ENCODE measurements at places on chromosomes 5 and 9. TPM values are rescaled to one million over a fixed set of nuclear protein-coding genes. Genes with fewer than 3 reads are reported as not detected.

DNA sequence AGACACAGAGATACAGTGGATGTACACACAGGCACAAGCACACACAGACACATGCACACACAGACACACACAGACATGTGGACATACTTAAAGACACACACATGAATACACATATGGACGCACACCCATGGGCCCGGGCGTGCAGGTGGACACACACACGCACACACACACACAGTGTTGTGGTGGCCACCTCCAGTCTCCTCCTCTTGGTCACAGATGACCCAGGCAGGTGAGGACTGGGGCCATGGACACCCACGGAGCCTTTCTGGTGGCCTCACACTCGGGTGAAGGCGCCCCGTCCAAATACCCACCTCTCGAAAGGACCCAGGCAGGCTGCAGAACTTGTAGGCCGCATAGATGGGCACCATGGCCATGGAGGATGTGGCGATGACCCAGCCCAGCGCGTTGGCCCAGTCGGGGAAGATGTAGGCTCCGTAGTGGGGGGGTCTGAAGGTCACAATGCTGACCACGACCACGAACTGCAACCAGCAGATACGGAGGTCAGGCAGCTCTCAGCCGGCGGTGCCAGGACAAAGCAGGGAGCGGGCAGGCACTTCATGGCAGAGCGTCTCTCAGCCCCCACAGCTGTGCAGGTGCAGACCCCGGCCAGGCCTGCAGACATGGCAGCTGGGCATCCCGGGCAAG is 42.5 kb downstream of the SLC6A3 start:
- no peak for DNase-seq

- DNase-seq: no peak
These were observed 35.6 kb downstream of the ADRA1B start for GRCh38 chr5:159951834-159952233.

GRCh38 chr5:64308135-64308534 is 142.5 kb downstream of the RNF180 start:
- no peak for DNase-seq

DNA sequence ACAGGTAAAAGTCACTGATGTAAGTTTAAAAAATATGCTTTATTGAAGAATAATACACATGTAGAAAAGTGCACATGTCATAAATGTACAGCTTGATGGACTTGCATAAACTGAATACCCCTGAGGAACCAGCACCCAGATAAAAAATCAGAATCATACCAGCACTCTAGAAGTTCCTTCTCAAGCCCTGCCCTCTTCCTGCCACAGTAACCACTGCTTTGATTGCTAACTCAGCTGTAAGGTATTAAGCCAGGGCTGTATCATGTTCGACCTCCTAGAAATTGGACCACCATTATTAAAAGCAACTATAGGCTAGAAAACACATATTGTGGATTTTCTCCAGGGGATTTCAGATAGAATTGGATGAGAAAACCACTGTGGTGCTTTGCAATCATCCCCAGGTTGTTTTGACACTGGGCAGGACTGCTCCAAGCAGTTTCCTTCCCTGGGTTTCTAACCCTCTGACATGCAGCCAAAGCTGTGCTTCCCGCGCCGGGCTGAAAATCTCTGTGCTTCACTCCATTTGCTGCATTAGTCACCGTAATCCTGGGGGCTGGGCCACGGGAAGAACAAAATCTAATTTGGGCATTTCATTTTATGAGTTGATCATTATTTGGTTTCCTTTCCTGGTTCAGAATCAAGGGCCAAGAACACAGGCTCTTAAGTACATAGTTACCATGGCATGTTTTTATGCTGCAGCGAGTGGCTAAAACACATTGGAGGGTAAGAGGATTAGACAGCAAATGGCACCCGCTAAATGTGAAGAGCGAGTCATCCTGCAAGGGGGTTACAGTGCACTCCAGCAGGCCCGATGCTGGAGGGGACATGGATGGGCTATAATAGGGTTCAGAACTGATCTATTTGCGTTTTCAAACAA is 139.4 kb upstream of the IL12B start:
- DNase-seq: no peak

DNA sequence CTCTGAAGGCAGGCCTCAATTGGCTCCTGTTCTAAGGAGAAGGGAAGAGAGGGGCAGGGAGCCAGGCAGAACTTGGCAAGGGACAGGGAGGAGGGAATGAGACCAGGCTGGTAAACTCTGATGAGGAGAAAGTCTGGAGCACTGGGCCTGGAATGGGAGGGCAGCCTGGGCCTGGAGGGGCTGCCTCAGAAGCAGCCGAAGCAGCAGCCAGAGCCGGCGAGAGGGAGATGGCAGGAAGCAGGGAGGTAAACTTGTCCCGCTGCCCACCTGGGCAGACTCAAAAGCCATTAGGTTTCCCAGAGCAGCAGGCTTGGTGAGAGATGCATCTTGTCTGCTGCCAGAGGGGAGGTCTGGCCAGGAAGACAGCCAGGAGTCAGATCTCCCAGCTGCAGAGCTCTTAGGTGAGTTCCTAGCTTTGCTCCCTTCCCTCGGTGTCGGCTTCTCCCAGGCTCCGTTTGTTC is 37.0 kb upstream of the CRB2 start:
- no peak for DNase-seq

GRCh38 chr5:16461026-16461425 is 4.6 kb downstream of the ZNF622 start:
- DNase-seq: peak; percentile 76

DNA sequence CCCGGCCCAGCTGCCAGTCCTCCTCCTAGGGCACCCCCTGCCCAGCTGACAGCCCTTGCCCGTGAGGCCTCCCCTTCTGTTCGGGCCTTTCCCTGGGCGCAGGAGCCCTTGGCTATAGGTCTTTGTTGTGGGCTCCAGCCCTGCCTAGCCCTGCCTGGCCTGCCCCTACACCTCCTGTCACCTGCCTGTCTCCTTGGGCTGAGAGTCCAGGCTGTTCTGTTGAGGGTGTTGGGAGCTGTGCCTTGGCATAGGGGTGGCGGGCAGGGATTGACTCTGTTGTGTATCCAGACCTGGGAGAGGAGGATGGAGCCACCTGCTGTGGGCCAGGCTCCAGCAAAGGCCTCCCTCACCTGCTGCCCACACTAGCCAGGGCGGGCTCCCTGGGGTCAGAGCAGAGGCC is 11.6 kb downstream of the FCN2 start:
- no peak for DNase-seq

- no peak for DNase-seq
These were observed 304.1 kb downstream of the MAT2B start for GRCh38 chr5:163809473-163809872.

DNA sequence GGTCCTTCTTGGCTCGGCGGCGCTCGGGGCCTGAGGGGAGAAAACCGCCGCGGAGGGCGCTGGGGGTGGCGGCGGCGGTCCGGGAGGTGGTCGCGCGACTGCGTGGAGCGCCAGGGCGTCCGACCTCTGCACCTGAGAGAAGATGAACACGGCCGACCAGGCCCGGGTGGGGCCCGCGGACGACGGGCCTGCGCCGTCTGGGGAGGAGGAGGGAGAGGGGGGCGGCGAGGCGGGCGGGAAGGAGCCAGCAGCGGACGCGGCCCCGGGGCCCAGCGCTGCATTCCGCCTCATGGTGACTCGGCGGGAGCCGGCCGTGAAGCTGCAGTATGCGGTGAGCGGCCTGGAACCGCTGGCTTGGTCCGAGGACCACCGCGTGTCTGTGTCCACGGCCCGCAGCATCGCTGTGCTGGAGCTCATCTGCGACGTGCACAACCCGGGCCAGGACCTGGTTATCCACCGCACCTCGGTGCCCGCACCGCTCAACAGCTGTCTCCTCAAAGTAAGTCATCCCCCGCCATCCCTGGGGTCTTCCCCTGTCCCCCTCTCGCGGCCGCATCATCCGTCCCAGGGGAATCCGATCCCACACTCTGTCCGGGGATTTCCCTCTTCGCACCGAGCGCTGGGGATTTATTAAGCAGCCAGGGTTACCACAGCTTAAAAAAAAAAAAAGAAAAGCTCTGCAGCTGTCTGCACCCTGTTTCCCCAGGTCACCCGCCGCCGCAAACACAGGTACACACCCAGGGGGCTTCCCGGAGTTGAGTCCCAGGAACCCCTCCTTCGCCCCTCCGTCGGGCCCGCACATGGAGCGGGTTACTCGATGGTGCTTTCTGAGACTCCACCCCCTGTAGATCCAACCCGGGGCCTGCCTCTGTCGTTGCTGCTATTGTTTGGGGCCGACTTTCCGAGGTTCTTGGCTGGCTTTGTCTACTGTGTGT is at the start of gene GTF3C4:
TSS of gene GTF3C4 (plus strand) at position 8 of the 935 bp plus-strand sequence. CDS start at position 143, 135 bp downstream.
- DNase-seq: no peak

GRCh38 chr5:120304663-120305062 is 159.4 kb upstream of the PRR16 start:
- peak; percentile 86 for DNase-seq

GRCh38 chr9:69297300-69297980 is 27.6 kb upstream of the ENTREP1 start:
- no peak for DNase-seq

- no peak for DNase-seq
These were observed 376.0 kb upstream of the IRX2 start for GRCh38 chr5:3127423-3127911.

GRCh38 chr5:55407059-55407684 is 99.4 kb downstream of the MTREX start:
- DNase-seq: peak; percentile 30

- no peak for DNase-seq
These were observed 34.6 kb upstream of the CPLX2 start for GRCh38 chr5:175836737-175837136.

DNA sequence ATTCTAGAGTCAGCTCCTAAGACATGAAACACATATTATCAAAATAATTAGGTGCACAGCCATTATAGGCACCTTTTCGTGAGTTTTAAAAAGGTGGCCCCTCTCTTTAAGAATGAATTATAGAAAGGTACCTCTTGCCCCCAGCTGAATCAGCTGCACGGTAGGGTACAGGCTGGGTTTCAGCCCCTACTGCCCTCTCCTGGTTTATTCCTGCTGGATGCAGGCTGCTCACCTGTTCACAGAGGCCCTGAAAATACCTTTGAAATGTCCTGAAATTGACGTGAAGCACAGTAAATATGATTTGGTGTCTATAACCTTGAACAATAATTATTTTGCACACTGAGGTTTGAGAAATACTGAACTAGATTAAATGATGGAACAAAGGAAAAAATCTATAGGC is 504.8 kb upstream of the SGCD start:
- DNase-seq: no peak

DNA sequence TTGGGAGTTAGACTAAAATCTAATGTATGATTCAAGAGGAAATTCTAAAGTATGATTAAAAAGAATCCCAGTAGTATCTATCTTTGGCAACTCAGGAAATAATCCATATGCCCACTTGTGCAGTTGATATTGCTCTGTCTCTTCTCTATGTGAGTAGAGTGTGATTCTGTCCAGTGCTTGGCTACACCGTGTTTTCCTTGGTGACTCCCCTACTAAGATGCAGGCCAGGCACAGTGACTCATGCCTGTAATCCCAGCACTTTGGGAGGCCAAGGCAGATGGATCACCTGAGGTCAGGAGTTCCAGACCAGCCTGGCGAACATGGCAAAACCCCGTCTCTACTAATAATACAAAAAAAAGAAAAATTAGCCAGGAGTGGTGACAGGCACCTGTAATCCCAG is 495.4 kb downstream of the MAT2B start:
- peak; percentile 6 for DNase-seq

DNA sequence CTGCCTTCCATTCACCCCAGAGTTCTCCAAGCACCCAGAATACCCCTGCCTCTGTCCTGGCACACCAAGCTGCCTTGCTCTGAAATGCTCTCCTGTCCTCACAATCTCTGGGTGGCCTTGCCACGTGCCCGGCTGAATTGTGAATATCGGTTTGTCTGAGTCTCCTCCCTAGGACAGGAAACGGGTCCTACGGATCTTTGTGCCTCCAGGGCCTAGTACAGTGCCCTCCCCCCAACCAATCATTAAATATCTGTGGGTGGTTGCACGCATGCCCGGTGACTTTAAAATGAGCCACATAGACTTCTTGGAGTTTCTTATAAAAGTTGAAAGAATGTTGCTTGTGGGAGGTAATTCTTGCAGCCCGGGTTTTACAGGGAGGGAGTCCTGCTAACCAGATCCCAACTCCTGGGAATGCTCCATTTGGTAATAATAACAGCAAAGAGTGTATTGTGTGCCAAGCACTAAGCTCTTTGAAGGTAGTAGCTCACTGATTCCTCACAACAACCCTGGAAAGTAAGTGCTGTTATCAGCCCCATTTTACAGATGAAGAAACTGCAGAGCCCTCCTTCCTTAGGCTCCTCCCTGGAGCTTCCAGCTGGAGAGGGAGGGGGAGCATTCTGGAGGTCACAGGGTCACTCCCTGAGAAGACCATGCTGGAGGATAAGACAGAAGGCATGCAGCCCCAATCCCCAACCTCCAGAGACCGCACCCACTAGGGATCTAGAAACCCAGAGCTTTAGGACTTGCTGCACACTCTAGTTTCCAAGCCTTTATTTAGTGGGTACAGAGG is 23.4 kb downstream of the URM1 start:
- DNase-seq: no peak

DNA sequence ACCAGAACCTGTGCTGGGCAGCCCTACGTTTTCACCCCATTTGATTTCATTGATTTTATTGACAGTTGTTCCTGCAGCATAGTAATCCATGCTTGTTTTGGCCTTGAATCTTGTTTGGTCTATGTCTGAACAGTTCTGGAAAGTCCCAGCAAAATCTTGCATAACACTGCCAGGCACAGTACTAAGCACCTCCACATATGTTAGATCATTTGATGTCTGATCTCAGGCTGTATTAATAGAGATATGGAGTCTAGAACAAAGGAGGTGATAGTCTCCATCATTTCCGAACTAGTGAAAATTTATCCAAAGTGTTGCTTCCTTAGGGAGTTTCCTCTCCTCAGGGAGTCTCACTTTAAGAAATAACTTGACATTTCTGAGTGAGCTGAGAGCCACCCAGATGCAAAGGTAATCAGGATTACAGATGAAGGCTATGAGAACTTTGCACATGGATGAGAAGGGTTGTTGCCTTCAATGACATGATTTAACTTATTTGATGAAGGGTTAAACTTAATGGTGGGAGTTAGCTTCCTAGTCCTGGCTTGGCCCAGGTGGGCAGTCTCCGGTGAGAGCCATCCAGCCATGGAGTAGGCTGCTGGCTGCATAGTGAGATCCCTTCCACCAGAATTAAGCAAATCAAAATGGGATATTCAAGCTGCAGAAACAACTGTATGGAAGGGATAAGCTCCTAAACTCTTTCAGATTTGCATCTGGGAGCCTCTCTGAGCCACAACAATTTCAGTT is 173.8 kb upstream of the MVB12B start:
- no peak for DNase-seq

GRCh38 chr5:134521841-134522240 is 3.6 kb upstream of the JADE2 start:
- no peak for DNase-seq

- DNase-seq: no peak
These were observed 334.5 kb downstream of the PIK3R1 start for GRCh38 chr5:68550015-68550414.

- no peak for DNase-seq
These were observed 67.7 kb downstream of the ADAMTS16 start for GRCh38 chr5:5207828-5208227.

GRCh38 chr5:23139338-23140171 is 286.4 kb upstream of the CDH12 start:
- DNase-seq: no peak

- DNase-seq: no peak
These were observed 4.1 kb upstream of the PRDM12 start for GRCh38 chr9:130660326-130660682.

Gene STING1
- total RNA-seq: 3.3 TPM

Gene TBC1D13
- total RNA-seq: 24.3 TPM

Gene TMEM8B
- total RNA-seq: 8.6 TPM

Gene SLU7
- 48.4 TPM for total RNA-seq

Gene CAVIN4
- total RNA-seq: 6.0 TPM

Gene C7
- not detected for total RNA-seq

Gene FAT2
- 0.14 TPM for total RNA-seq

Gene ORM2
- not detected for total RNA-seq

Gene BAAT
- total RNA-seq: 8.9 TPM

Gene ARHGAP26
- total RNA-seq: 5.6 TPM

Gene SPRY4
- 19.4 TPM for total RNA-seq

All from astrocyte (in vitro differentiated cells and primary cell).